ENCODE measurements at places on chromosomes 3 and 15.

GRCh38 chr3:55716611-55717225 is 229.6 kb upstream of the WNT5A start:
- DNase-seq = no peak

DNA sequence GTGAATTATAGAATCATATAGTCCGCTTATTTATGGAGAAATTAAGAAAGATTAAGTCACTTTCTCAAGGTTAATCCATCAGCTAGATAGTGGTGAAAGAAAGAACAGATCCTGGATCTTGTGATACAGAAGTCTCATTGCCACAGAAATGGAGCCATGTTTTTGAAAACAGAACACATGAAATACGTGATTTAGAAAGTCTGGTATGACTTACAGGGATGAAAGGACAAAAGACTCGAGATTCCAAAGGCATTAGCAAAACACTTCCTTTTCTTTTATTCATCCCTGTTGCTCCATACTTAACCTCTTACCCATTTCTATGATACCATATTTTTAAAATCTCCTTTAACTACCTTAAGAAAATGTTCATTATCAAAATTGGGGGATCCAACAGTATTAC is 40.0 kb upstream of the TEX9 start:
- no peak for DNase-seq

- no peak for DNase-seq
Measured at GRCh38 chr15:40714144-40714543, 19.2 kb downstream of the RAD51 start.

DNA sequence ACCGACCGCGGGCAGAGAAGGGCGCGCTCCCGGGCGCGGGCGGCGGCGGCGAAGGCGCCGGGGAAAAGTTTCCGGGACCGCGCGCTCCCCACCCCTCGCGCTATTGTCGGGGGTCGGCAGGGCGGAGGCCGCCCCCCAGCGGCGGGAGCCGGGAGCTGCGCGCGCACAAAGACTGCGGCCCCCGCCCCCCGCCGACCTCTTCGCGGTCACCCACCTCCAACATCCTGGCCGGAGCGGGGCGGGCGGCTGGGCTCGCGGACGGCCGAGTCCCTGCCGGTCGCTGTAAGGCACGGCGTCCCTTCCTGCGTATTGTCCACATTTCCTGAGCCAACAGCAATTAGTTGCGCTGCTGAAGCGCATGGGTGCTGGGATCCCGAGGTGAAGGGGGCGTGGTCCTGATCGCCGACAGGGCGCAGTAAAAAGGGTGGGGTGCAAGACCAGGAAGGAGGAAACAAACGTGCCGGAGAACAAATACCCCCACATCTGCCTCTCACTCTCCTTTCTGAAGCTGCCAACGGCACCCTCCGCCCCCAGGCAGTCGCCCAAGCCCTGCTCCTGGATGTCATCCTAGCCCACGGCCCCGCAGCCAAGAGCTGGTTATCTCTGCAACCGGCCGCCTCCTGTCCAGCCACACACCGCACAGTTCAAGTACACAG is at the start of gene TMEM44:
Gene TMEM44 (minus strand): TSS at position 71 of the 656 bp plus-strand sequence. CDS start 204 bp downstream, outside the sequence.
- DNase-seq = peak; percentile 34

GRCh38 chr3:120161902-120162301 is 67.7 kb upstream of the GSK3B start:
- DNase-seq = no peak

GRCh38 chr3:136919799-136920580 is 37.8 kb upstream of the IL20RB start:
- DNase-seq = no peak

GRCh38 chr3:180324791-180325190 is 277.2 kb upstream of the TTC14 start:
- no peak for DNase-seq

GRCh38 chr3:125051715-125052581 is 3.8 kb downstream of the HEG1 start:
- DNase-seq = no peak

DNA sequence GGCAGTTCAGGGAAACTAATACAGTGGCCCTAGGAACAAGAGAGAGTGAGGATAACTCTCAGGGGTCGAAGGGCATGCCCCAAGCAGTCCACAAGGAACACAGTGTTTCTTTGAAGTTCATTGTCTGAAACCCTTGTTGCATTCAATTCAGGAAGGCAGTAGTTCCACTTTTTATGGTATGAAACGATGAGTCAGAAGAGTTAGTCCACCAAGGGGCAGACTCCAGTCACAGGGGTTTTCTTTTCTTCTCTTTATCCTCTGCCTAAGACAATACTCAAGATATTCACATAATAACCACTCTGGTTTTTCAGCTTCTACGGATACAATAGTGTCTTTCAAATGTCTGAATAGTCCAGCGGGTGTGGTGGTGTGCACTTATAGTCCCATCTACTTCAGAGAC is 23.7 kb upstream of the TICRR start:
- DNase-seq = no peak

- no peak for DNase-seq
Measured at GRCh38 chr3:76107935-76108570, 322.7 kb upstream of the ZNF717 start.

- DNase-seq = no peak
Measured at GRCh38 chr3:133745981-133746711, at the start of gene TF. TF (plus strand) TSS chr3:133746393; CDS start chr3:133746441, 48 bp downstream.

DNA sequence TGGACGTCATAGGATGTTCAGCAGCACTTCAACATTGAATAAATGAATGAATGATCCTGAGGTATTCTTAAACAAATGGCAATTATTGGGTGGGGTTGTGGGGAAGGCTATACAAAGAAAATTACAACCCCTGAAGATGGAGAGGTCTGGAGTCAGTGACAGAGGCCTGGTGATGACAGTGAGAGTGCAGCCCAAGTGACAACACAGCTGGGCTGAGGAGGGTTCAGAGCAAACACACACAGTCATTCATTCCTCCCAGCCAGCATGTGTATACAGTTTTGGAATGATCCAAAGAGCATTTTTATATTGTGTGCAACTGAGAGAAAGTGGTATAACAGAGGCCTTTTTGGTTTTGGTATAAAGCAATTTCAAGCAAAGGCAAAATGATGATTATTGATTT is 148.1 kb downstream of the ANO10 start:
- no peak for DNase-seq

DNA sequence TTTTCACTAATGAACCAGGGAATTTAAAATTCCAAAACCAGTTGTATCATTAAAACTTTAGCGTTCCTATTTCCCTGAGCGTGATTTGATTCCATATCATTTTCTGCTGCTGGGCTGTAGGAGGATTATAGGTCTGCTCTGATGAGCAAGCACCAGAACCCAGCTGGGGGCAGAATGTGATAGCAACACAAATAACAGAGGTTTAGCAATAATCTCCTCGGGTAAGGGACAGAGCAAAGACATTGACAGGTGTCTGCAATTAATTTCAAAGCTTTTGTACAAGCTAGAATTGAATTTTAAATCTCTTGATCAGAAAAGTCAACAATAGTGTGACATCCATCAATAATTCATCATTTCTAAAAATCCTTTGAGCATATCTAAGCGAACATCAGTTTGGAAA is 163.4 kb upstream of the RAP2B start:
- DNase-seq = no peak

- DNase-seq = no peak
Measured at GRCh38 chr3:175646865-175647264, 787.7 kb downstream of the NAALADL2 start.

GRCh38 chr15:72173401-72173800 is 24.2 kb downstream of the GRAMD2A start:
- no peak for DNase-seq

- no peak for DNase-seq
Measured at GRCh38 chr3:73661265-73661664, 36.5 kb upstream of the PDZRN3 start.

DNA sequence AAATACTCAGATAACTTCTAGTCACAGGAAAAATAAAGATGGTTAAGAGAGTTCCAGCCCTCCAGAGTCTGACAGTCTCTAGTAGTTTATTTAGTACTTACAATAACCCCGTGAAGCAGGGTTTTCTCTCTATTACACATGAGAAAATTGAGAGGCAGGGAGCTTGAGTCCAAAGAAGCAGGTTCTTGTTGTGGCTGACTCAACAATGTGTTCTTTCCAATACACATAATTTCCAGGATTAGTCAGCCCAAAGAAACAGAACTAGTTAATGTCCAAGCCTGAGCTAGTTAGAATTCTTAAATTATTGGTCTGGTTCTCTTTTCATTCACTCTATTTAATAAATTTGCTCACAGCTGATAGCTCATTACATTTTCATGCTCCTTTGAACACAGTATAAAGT is 49.9 kb downstream of the ALDH1A2 start:
- DNase-seq = no peak

DNA sequence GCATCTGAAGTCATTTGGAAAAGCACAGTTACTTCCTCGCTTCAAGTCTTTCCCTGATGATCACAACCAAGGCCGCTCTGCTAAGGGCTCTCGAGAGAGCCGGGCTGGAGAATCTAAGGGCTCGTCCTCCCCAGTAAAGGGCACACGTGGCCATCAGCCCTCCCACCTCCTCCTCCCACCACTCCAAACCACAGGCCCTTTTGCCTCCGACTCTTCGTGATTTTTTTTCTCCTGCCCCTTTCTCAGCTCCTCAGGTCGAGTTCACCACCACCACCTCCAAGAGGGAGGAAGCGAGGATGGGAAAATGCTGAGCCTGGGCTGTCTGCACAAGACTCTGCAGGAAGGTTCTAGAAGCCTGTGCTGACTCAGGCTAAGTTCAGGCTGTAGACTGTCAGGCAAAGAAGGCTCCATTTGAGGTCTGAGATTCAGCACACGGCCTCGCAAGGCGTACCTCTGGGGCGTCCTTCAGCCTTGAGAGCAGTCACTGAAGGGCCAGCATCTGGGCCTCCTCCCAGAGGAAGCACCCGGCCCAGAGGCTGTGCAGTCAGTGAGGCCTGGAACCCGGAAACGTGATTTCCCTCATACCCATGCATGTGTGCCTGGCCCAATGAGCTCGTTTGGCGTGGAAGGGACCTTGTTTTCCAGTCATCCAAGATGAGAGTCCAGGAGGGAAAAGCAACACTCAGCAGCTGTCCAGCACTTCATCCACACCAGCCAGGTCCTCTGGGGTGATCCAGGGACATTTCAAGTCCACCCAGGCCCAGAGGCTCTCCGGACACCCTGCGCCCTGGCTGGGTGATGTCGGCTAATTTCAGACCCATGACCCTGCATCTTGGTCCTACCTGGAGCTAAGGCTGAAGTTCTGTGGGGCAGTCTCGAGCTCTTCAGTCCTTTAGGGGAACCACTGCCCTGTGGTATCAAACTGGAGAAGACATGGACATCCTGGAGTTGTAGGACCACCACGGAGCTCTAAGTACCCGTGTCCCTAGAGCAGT is 196.8 kb downstream of the XXYLT1 start:
- DNase-seq = no peak

DNA sequence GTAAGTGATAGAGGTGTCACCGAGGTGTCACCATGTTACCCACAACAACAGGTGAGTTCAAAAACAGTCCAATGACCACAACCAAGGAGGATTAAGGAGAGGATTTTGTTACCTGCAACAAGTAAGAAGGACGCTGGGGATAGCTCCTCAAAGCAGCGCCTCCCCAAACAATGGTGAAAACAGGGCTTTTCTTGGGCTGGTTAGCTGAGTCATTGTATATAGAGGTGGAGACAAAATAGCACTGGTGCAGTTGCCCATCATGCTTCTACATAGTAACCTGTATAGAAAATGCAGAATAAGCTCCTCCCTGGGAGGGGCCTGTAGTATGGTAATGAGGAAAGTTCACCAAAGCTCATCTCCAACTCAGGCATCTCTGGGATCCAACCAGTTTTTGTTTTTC is 116.9 kb upstream of the EIF1B start:
- DNase-seq = no peak

DNA sequence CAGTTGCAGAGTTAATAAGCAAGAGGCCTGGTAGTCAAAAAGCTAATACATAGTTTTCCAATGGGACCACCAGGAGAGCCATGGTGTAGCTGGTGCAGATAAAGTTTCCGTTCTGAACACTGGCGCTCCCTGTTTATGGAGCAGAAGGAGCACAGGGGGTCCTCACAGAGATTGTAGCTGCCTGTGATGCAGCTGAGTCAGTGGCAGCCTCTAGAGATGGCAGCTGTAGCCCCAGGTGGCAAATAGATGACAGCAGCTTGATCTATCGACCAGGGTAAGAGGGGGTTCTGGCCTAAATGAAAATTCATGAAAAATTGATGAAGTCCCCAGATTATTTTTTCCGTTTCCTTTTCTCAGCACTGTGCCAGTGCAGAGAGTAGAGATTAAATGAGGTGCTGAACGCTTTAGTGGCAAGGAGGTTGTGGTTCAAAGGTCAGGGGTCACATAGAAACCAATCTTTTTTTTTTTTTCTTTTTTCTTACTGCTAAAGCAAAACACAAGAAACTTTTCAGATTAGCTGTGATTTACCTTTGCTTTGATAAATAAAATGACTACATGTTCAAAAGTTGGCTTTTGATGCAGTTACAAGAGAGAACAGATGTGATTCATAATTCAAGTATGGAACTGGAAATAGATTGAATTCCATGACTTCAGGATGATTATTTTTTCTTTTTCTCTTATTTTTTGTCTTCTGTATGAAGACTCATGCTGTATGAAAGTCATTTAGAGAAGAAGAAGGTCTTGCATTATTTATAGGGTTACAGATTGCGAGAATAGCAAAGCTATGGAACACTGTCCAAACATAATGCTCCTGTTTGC is 63.3 kb downstream of the ROBO2 start:
- DNase-seq = no peak
